ENCODE measurements at places on chromosomes 16 and 17. TPM values are rescaled to one million over a fixed set of nuclear protein-coding genes. Genes with fewer than 3 reads are reported as not detected.

The LITAFD gene
- not detected for total RNA-seq

The HIGD1B gene
- total RNA-seq: 8.9 TPM

The NECAB2 gene
- not detected for total RNA-seq

The TBC1D3C gene
- total RNA-seq: not detected

The TLE7 gene
- total RNA-seq: not detected

The WNT3 gene
- total RNA-seq: 1.0 TPM

The SCIMP gene
- 2.1 TPM for total RNA-seq

The ZG16 gene
- total RNA-seq: not detected

The HOXB9 gene
- not detected for total RNA-seq

The ZNF469 gene
- 3.7 TPM for total RNA-seq

The TEKT1 gene
- total RNA-seq: not detected

The CDH3 gene
- total RNA-seq: not detected

The PTX4 gene
- 1.0 TPM for total RNA-seq

The LRRC36 gene
- total RNA-seq: not detected

The NKD1 gene
- 2.1 TPM for total RNA-seq

Measured in skeletal muscle tissue (tissue), 5 donors.